ENCODE measurements at places on chromosomes 5 and 9. TPM values are rescaled to one million over a fixed set of nuclear protein-coding genes. Genes with fewer than 3 reads are reported as not detected.

PCDHGA4 gene
- 0.92 TPM for total RNA-seq

FOXD4L4 gene
- total RNA-seq, result 0.50 TPM

SMIM32 gene
- total RNA-seq, result not detected

LTC4S gene
- 1.8 TPM for total RNA-seq

COL15A1 gene
- total RNA-seq, result 0.42 TPM

NTRK2 gene
- 1.4 TPM for total RNA-seq

MYO10 gene
- total RNA-seq, result 4.8 TPM

EGFLAM gene
- total RNA-seq, result 1.8 TPM

CATSPER3 gene
- total RNA-seq, result 0.28 TPM

SPACA9 gene
- 0.84 TPM for total RNA-seq

EQTN gene
- total RNA-seq, result 0.14 TPM

STK32A gene
- 0.17 TPM for total RNA-seq

IL3 gene
- not detected for total RNA-seq

ATP6V1G1 gene
- total RNA-seq, result 87.1 TPM

CCNO gene
- not detected for total RNA-seq

GARIN3 gene
- total RNA-seq, result not detected

ECSCR gene
- 3.4 TPM for total RNA-seq

WNT8A gene
- not detected for total RNA-seq

SLC25A48 gene
- total RNA-seq, result 1.1 TPM

FAM81B gene
- total RNA-seq, result not detected

PITX1 gene
- total RNA-seq, result not detected

PCDHGB7 gene
- 1.6 TPM for total RNA-seq

AMACR gene
- 48.5 TPM for total RNA-seq

ARL14EPL gene
- not detected for total RNA-seq

CDC25C gene
- total RNA-seq, result not detected

SLCO6A1 gene
- not detected for total RNA-seq

HSPA4 gene
- 34.4 TPM for total RNA-seq

FAM240B gene
- total RNA-seq, result not detected

TLX3 gene
- not detected for total RNA-seq

TRPM3 gene
- total RNA-seq, result 0.89 TPM

TNFSF15 gene
- 0.42 TPM for total RNA-seq

SLC28A3 gene
- total RNA-seq, result 0.37 TPM

PDGFRB gene
- total RNA-seq, result 13.1 TPM

All from liver (tissue), 10 donors.